ENCODE measurements at places on chromosomes 4 and X. TPM values are rescaled to one million over a fixed set of nuclear protein-coding genes. Genes with fewer than 3 reads are reported as not detected.

Gene KLHL13
- 0.46 TPM for total RNA-seq

Gene PLS3
- 504 TPM for total RNA-seq

Gene SSX1
- total RNA-seq: not detected

Gene CTAG2
- total RNA-seq: 0.65 TPM

Gene RASGEF1B
- not detected for total RNA-seq

Gene STOX2
- 2.2 TPM for total RNA-seq

Gene ETDB
- total RNA-seq: not detected

Gene ARSJ
- total RNA-seq: 23.5 TPM

Gene UGT8
- not detected for total RNA-seq

Gene G6PD
- 106 TPM for total RNA-seq

Gene GPC3
- total RNA-seq: 19.3 TPM

Gene IKBKG
- total RNA-seq: 13.7 TPM

Gene CYSLTR1
- not detected for total RNA-seq

Gene TMEM144
- total RNA-seq: 9.8 TPM

Gene CFP
- total RNA-seq: 0.30 TPM

Gene ABCE1
- total RNA-seq: 121 TPM

Gene DRD5
- total RNA-seq: not detected

Gene MAGED1
- total RNA-seq: 207 TPM

Gene FGB
- not detected for total RNA-seq

Gene RS1
- total RNA-seq: not detected

Gene PDCL2
- total RNA-seq: not detected

Gene CXCL9
- not detected for total RNA-seq

Gene SH3BP2
- 19.1 TPM for total RNA-seq

Gene SLC4A4
- total RNA-seq: 22.0 TPM

Gene ETNPPL
- not detected for total RNA-seq

Gene ITIH6
- total RNA-seq: not detected

Gene SLC10A4
- not detected for total RNA-seq

Gene CDX4
- not detected for total RNA-seq

Gene ARAF
- total RNA-seq: 13.4 TPM

Gene WAS
- total RNA-seq: 0.30 TPM

Gene AFM
- not detected for total RNA-seq

Gene PRKX
- 10.1 TPM for total RNA-seq

Gene SCRG1
- 8.3 TPM for total RNA-seq

Gene USP27X
- 3.6 TPM for total RNA-seq

Gene ADD1
- 110 TPM for total RNA-seq

Gene PRRG3
- total RNA-seq: not detected

Gene GAB3
- 3.5 TPM for total RNA-seq

Gene HSFX4
- not detected for total RNA-seq

Gene CCDC120
- 0.65 TPM for total RNA-seq

Gene ARHGAP4
- 0.97 TPM for total RNA-seq

Gene KCNE5
- 0.55 TPM for total RNA-seq

Gene ERCC6L
- total RNA-seq: 0.30 TPM

Gene P2RY10
- total RNA-seq: not detected

Gene SPARCL1
- not detected for total RNA-seq
